ENCODE measurements at places on chromosomes 16 and 17.

GRCh38 chr17:71941920-71942319 lies 178.9 kb upstream of the SOX9 start:
- no peak for DNase-seq

DNA sequence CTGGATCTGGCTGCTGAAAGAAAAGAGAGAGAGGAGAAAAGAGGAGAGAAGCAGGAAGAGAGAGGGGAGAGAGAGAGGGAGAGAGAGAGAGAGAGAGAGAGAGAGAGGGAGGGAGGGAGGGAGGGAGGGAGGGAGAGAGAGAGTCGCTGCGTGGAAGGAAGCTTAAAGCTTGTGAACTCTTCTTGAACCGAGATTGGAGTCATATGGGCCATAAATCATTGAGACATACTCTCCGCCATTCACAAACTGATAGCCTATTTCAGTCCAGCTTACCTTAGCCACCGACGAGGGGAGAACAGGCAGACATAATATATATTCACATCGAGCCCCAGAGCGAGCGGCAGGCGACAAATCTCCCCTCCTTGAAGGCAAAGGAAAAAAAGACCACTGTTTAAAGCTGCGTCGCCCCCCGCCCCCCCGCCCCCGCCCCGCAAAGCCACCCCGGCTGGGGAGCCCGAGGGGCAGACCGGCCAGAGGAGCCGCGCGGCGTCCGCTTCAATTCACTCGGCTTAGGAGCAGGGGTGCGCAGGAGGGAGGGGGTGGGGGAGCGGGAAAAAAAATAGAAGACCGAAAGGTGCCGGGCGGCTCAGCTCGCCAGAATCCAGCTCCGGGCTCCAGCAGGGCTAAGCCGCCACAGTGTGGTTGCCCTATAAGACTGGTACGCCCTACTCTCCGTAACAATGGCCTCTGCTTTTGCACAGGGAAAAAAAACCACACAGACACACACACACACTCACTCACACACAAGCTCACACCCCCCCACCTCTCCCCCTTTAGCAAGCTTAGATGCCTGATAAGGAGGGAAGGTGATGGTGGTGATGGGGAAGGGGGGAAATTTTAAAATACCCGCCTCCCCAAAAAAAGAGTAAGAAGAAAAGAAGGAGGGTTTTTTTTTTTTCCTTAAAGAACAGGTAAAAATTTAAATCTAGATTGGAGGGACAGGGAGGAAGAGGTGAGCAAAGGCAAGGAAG lies 10.6 kb upstream of the HOXB2 start:
- no peak for DNase-seq

- DNase-seq, result no peak
Measured at GRCh38 chr17:59341922-59342321, 10.5 kb downstream of the YPEL2 start.

GRCh38 chr16:87334651-87335624 lies 17.7 kb upstream of the C16orf95 start:
- no peak for DNase-seq

DNA sequence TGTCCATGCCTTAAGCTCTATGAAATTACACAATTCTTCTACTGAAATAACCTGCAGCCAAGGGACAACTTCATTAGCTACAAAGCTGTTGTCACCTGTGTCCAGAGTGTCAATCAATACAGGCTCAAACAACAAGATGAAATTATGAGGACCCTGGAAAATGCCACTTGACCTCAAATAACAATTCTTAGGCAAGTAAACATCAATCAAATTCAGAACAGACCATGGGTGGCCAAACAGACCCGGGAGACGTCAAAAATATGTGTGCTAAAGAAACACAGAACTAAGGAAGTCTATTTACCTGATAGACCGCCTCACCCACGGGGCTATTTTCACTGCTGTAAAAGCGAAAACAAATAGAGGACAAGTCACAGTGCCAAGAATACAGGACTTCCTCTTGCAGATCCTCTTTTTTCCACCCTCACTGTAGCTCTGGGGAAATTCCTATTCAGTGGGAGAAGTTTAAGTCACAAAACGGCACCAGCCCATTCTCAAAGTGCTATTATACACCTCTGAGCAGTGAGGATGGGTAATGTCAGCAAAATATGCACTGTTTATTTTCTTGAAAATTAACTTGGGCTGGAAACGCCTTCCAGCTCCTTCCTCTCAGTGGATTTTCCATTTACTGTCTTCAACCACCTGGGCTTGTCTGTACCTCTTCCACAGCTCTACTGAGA lies 2.7 kb downstream of the LITAF start:
- no peak for DNase-seq

DNA sequence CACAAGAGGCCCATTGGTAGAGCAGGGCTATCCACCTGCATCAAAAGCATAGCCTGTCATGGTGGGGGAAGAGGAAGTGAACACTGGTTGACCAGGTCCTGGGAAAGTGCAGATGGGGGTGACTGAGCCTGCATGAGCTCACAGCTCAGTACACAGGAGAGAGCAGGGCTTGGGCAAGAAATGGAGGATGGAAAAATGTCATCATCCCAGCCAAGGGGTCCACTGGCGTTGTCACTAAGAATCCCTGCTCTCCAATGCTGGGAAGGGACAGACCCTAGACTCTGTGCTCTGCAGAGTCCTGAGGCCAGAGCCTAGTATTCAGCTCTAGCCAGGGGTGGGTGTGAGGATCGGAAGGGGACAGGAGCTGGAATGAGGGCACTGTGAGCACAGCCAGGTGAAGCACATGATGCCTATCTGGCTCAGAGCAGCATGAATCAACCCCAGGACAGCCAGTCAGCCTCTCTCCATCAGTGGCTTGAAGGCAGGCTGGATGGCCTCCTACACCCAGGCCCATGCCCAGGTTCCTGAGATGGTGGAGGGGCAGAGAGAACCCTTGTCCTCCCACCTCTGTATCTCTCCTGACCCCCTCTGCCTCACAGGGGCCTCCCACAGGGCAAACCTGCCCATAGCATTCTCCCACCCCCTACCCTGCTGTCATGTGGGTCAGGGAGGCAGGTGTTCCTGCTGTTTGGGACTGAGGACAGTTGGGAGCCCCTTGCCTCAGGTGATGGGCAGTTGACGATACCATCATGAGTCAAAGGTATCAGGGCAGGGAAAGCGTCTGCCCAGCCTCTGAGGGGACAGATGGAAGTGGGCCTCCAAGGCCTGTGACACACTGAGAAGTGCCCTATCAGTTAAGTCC lies 13.8 kb upstream of the CTCF start:
- no peak for DNase-seq

GRCh38 chr16:50942143-50942542 lies 200.3 kb downstream of the CYLD start:
- DNase-seq, result no peak

DNA sequence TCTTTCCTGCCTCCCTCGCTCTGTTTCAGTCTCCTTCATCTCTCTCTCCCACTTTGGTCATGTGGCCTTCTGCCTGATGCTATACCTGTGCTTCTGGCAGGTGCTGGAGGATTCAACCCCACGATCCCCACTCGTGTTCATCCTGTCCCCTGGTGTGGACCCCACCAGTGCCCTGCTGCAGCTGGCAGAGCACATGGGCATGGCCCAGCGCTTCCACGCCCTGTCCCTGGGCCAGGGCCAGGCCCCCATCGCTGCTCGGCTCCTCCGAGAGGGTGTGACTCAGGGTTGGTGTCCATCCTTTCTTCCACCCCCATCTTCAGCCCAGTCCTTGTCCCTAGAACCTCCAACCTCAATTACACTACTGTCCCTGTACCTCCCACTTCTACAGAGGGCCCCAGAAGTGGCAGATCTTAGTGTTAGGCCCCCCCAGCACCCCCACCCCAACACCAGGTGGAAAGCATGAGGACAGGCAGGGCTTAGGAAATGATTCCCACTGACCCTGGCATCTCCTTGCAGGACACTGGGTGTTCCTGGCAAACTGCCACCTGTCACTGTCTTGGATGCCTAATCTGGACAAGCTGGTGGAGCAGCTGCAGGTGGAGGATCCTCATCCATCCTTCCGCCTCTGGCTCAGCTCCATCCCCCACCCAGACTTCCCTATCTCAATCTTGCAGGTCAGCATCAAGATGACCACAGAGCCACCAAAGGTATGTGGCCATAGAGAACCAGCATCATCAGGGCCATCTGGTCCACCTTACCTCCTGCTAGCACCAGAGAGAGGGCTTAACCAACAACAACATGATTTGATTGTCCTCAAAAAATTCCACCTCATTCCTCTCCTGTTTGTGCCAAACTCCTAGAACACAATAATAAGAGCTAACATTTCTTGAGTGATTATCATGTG lies 9.7 kb upstream of the KDM6B start:
- no peak for DNase-seq

GRCh38 chr17:4319221-4319620 lies 47.3 kb downstream of the UBE2G1 start:
- no peak for DNase-seq

GRCh38 chr16:3554351-3554928 lies 22.8 kb downstream of the NLRC3 start:
- no peak for DNase-seq

DNA sequence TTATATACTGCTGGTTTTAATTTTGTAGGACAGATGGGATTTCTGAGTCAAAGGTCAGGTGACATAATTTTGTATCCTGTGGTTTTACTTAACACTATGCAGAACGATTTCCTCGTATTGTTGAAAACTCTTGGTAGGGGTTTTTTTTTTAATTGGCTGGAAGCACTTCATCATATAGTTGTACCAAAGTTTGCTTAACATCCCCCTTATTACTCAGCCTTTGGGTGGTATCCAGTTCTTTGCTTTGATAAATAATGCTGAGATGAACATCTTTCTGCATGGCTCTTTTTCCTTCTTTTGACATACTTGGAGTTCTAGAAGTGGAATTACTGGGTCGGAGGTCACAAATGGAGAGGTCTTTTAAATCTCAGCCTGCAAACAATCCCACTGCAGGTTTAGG lies 419.1 kb downstream of the MAF start:
- no peak for DNase-seq

- no peak for DNase-seq
Measured at GRCh38 chr16:81548876-81549546, 104.4 kb downstream of the CMIP start.

DNA sequence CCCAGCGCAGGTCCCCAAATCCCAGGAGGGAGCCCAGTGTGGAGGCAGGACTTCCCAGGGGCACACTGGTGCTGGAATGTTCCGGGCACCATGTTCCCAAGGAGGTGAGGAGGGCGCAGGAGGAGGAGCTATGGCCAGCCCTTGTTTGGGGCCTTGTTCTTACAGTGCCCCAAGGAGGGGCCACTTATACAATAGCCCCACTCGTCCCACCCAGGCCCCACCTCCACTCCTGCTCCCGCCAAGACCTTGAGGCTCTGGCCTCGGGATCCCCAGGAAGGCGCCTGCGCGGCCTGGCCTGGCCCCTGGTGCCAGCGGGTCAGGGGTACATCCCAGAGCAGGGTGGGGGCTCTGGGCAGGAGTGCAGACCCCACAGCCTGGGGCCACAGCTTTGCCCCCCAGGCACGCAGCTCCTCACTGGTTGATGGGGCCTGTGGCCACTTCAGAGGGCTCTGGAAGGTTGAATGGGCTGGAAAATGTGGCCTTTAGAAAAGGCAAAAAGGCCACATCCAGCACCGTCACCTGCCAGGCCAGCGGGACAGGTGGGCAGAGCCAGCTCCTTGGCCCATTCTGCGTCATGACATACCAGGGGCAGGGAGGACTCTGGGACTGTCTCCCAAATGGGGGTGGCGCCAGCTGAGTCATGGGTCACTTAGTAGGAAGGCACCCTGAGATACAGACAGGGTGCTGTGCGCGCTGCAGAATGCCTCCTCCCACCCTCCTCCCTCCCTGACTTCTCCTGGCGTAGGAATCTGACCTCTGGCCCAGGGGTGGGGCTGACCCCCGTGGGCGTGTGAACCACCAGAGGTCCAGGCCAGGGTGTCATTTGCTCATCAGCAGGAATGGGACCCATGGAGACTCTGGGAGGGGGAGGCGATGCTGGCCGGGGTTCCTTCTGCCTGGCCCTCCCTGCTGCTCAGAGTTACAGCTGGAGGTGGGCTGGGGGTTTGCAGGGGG lies 32.3 kb upstream of the PVALEF start:
- no peak for DNase-seq

GRCh38 chr17:75888484-75888883 lies 8.3 kb downstream of the TRIM65 start:
- no peak for DNase-seq

DNA sequence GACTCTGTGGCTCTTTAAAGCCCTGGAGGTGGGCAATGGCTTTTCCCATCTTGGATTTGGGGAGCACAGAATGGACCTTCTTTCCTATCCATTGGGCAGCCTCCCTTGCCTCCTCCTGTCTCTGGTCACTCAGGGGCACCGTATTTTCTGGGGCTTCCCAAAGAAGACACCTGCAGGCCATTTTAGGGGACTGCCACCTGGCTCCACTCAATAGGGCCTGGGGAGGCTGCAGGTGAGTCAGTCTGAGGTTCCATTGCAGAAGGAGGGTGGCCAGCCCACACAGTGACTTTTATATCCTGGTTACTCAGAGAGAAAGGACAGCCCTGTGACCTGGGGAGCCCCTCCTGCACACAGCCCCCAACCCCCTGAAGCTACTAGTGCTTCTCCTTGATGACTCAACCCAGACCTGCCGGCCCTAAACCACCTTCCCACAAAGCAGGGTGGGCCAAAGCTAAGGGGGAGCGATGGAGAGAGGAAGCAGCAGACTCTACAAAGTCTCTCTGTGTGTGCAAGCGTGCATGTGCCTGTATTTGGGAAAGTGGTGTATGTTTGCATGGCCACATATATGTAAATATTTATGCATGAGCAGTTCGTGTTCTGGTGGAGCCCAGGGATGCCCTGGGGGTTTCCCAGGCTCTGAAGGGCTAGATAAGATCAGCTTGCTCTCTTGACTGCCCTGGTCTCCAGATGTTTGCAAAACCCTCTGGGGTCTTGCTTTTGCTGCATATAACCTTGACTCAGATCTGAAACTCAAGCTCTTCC lies 5.0 kb downstream of the CX3CL1 start:
- DNase-seq, result peak; percentile 64

GRCh38 chr17:41296846-41297245 lies 5.8 kb downstream of the KRTAP29-1 start:
- DNase-seq, result no peak

DNA sequence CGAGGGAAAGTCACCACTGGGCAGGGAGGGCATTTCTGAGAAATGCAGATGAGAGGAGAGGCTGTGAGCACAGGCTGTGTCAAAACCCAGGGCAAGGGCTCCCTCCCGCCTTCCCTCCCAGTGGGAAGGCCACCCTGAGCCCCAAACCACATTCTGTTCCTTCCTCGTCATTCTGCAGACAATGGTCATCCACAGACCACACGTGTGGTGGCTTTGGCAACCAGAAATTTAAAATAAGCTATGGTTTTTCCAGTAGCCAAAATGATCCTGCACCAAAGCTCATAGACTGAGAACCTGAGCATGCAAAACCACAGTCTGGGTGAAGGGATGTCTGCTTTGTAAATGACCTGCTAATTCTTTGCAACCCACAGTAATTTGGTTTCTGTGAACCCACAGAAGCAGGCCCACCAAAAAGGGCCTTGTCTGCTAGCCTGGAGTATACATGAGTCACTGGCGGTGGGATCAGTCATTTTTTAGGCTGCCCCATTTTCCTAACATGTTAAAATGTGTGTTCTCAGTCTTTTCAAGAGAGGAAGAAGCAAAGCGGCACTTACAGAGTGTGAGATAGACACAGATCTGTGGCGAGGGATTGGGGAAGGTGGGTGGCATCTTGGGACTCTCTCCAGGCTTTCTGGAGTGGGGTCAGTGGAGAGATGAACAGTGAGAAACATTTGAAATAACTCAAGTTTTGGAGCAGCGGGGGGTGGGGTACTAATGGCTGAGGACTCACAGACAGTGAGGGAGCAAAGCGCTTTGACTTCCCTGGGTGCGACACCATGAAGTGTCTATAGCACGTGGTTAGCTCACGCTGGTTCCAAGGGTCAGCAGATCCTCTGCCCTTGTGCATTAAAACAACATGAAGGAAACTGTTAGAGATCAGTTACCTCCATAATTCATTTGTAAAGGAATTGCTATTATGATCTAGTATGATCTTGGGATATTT lies 20.5 kb downstream of the GRB7 start:
- no peak for DNase-seq

All from HT1080 (cell line).